ENCODE measurements at places on chromosomes 12 and 14.

- no peak for DNase-seq
Measured at GRCh38 chr14:50425816-50426215, 29.1 kb upstream of the CDKL1 start.

DNA sequence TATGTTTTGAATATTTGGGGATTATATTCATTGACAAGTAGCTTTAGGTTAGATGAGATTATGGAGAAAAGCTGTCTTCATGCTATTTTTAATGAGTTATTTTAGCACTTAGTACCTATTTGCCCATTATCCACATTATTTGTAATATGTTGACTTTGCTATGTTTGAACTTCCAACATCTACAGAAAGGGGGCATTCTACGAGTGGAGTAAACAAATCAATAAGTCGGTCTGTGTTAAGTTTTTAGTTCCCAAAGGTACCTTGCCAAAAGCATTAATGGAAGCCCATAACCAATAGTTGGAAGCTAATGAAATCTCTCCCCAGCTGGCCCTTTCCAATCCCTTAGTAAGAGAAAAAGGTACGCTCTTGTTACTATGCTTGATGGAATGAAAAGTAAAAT, 250.0 kb upstream of the E2F7 start:
- DNase-seq = no peak

GRCh38 chr12:90042920-90043641, 334.4 kb upstream of the ATP2B1 start:
- no peak for DNase-seq

- DNase-seq = no peak
Measured at GRCh38 chr12:754851-755562, 2.6 kb downstream of the WNK1 start.

- no peak for DNase-seq
Measured at GRCh38 chr12:105569886-105570285, 239.4 kb downstream of the C12orf75 start.

DNA sequence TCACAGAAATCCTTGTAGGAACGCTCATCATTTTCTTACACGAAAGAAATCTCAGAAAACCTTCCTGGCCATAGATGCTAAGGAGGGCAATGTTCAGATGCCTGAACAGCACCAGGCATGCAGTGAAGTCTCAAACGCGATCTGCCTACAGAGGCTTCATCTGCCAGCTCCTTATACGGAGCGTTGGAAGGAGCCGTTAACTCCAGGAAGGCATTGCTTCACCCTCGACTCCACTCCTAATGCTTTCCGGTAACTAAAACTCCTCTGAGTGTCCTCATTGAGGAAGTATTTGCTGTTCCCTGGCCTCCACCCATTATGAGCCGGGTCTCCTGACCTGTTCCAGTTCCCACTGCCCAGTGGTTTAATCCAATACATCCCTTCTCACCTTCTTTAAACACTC, 502.7 kb downstream of the BCL11B start:
- no peak for DNase-seq

GRCh38 chr14:100059438-100059781, 5.8 kb upstream of the EVL start:
- DNase-seq = no peak

GRCh38 chr12:130013771-130014484, 110.1 kb upstream of the TMEM132D start:
- DNase-seq = no peak

GRCh38 chr14:23434488-23435222, 805 bp downstream of the MYH7 start:
- DNase-seq = no peak

GRCh38 chr12:49680075-49680474, 27.1 kb downstream of the FMNL3 start:
- no peak for DNase-seq

DNA sequence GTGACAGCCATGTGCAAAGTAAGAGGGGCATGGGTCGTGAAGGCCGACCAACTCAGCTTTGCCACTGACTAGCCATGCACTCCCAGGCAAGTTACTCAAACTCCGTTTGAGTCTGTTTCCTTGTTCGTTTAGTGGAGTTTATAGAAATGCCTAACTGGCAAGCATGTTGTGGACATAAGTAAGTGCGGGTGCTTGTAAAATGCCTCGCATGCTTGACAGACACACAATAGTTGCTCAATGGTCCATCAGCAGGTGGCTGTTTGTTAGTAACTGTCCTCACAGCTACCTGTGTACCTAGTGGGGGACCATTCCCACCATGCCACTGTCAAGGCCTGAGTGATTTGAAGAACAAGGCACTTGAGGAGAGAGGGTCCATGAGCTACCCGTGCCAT, 338.3 kb downstream of the DPF3 start:
- DNase-seq = no peak

GRCh38 chr12:104498211-104498801, 41.6 kb downstream of the CHST11 start:
- DNase-seq = no peak

GRCh38 chr12:81176796-81177195, 98.9 kb downstream of the ACSS3 start:
- no peak for DNase-seq

DNA sequence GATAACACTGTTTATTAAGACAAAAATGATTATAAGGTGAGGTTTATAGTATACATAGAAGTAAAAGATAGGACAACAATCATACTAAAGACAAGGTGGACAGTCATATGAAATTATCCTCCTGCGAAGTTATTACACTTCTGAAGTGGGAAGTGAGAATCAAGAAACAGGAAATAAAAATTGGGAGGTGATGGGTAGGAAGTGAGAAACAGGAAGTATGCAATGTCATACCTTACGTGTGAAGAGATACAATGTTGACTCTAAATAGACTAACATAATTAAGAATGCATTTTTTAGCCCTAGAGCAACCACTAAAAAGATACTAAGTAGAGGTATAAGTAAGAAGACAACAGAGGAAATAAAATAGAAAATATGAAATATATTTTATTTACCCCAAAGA, 43.7 kb downstream of the GRIN2B start:
- no peak for DNase-seq

GRCh38 chr12:71008616-71009015, 88.1 kb upstream of the PTPRR start:
- DNase-seq = no peak

GRCh38 chr12:94676031-94676641, 25.8 kb upstream of the TMCC3 start:
- DNase-seq = no peak

DNA sequence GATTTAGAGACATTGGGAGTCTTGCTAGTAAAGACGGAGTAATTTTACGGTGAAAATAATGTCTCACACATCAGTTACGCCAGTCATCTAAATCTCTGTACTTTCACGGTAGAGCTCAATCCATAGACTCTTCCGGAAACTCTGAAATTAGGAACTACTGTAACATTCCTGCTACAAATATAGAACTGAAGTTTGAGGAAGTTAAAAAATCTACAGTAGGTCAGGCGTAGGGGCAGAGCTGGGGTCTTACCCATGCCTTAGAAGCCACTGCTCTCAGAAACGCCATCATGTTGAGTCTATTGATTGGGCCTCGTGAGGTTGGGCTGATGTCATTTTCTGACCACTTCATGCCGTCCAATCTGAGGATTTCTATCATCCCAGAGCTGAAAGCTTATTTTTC, 1029.8 kb upstream of the TMEM132C start:
- DNase-seq = no peak

DNA sequence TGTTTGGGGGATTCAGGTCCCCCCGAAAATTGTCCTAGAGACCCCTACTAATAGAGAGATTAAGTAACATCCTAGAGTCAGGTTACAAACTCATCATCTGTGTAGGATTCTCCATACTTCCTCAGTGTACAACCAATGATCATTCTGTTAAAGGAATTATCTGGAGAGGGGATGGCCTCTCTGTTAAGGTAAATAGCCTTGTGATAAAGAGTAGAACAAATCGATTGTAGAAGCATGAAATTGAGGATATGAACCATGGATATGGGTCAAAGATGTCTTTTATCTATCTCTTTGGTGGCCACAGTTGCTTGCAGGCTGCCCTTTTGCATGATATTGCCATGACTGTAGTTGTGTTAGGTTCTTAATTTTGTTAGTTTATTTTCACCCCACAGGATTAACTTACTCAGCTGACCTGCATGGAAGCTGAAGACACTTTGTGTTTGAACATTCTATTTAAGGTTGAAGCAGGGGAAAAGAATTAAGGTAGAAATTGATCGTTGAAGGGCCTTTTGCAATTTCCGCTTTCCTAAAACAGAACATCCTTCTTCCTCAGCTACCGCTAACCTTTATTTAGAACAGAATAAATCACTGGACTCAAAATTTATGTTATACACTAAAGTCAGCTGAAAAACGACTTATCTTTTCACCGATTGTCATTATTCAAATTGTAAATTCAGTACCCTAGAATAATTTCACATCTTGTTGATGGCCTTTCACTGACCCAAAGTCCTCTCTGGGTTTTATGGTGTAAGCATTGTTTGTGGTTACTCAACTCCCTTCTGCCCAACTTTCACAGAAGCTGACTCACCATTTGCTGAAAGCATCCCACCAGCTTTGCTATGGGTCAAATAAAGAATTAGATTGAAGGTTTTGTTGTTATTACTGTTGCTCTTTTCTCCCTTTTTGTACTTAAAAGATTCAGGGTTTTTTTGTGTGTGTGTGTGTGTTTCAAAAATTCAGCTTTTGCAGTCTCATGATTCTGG, 52.3 kb downstream of the IRAK3 start:
- no peak for DNase-seq

- no peak for DNase-seq
Measured at GRCh38 chr14:68559949-68560348, 232.9 kb downstream of the ZFP36L1 start.
